ENCODE measurements at places on chromosomes 1 and 21. TPM values are rescaled to one million over a fixed set of nuclear protein-coding genes. Genes with fewer than 3 reads are reported as not detected.

DNA sequence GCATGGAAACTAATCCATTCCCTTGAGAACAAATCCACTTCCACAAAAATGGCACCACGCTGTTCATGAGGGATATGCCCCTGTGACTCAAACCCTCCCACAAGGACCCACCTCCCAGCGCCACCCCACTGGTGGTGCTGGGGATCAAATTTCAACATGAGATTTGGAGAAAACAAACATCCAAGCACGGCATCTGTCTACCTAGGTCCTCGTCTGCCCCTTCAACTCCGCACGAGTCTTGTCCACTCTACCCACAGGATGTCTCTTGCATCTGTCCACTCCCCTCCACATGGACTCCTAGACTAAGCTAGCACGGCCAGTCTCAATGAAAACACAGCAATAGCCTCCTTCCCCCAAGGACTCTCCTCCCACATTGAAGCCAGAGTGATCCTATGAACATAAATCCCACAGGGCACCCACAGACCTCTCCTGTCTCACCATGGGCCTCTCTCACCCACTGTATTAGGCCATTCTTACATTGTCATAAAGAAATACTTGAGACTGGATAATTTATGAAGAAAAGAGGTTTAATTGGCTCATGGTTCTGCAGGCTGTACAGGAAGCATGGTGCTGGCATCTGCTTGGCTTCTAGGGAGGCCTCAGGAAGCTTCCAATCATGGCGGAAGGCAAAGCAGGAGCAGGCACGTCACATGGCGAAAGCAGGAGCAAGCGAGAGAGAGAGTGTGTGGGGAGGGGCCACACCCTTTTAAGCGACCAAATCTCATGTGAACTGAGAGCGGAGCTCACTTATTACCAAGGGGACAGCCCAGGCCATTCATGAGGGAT lies 101.4 kb downstream of the TOMM20 start:
- H3K4me3 ChIP-seq = no peak overlapping the region
- no peaks in the 10 kb centered on the region for H3K36me3 ChIP-seq
- no peak for DNase-seq
- no peaks in the 10 kb centered on the region for H3K27me3 ChIP-seq
- H3K4me1 ChIP-seq = no peaks in the 10 kb centered on the region
- H3K27ac ChIP-seq = no peak overlapping the region

GRCh38 chr1:81605023-81605422 lies 195.7 kb upstream of the ADGRL2 start:
- DNase-seq = no peak
- H3K36me3 ChIP-seq = no peaks in the 10 kb centered on the region
- no peak overlapping the region for H3K4me3 ChIP-seq
- H3K27ac ChIP-seq = no peak overlapping the region
- H3K27me3 ChIP-seq = no peaks in the 10 kb centered on the region

GRCh38 chr1:92511541-92511940 lies 24.8 kb upstream of the GFI1 start:
- no peak overlapping the region for H3K4me3 ChIP-seq
- no peak overlapping the region for H3K27ac ChIP-seq
- H3K36me3 ChIP-seq = no peaks in the 10 kb centered on the region
- H3K27me3 ChIP-seq = no peaks in the 10 kb centered on the region

DNA sequence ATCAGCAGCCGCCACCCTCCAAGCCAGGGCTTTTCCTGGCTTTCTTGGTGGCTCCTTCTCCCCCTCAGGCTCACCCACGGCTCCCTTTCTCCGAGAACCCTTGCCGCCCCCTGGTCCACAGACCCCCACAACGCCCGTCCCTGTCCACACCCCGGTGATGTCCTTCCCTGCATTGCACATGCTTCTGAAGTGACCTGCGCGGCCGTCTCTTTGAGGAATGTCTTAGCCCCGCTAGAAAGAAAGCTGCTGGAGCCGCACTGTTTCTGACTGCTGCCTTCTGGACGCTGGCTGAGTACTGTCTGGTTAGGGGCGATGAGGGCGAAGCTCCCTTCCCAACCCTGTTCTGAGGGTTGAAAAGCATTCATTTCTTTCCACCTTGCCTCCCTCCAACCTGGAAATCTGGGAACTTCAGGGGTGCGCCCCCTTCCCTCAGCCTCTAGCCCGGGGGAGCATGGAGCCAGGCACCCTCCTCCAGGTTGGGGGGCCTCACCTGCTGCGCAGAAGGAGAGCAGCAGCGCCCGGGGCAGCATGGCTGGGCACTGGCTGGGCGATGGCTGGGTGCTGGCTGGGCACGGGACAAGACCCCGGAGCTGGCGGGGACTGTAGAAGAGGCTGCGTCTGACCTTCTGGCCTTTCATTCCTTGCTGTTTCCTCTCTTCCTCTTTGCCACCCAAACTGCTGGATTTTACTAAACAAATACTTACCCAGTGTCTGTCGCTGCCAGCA lies at the start of gene CLEC20A:
Gene CLEC20A, minus strand, starts transcription at position 555 of the 726 bp plus-strand sequence. Its CDS starts 25 bp downstream, at position 530.
- no peak within 1 kb of the TSS for H3K27ac ChIP-seq
- no peak within 1 kb of the TSS for H3K4me3 ChIP-seq
- H3K36me3 ChIP-seq = no peaks in the 10 kb centered on the region
- DNase-seq = no peak
- no peaks in the 10 kb centered on the region for H3K27me3 ChIP-seq

- H3K4me1 ChIP-seq = peaks cover 19% of the 10 kb centered on the region
- H3K4me3 ChIP-seq = no peak overlapping the region
- no peaks in the 10 kb centered on the region for H3K27me3 ChIP-seq
- no peak overlapping the region for H3K27ac ChIP-seq
These were observed 117.5 kb upstream of the GALNT2 start for GRCh38 chr1:229949500-229949899.

- H3K36me3 ChIP-seq = peaks cover 10% of the 10 kb centered on the region
- H3K4me1 ChIP-seq = peaks cover 32% of the 10 kb centered on the region
These were observed 5.6 kb upstream of the ZNF496 start for GRCh38 chr1:247337250-247337746.

- H3K27ac ChIP-seq = no peak overlapping the region
- no peaks in the 10 kb centered on the region for H3K36me3 ChIP-seq
- no peaks in the 10 kb centered on the region for H3K27me3 ChIP-seq
- H3K4me1 ChIP-seq = no peaks in the 10 kb centered on the region
These were observed 312.5 kb upstream of the DUSP10 start for GRCh38 chr1:222054416-222054815.

DNA sequence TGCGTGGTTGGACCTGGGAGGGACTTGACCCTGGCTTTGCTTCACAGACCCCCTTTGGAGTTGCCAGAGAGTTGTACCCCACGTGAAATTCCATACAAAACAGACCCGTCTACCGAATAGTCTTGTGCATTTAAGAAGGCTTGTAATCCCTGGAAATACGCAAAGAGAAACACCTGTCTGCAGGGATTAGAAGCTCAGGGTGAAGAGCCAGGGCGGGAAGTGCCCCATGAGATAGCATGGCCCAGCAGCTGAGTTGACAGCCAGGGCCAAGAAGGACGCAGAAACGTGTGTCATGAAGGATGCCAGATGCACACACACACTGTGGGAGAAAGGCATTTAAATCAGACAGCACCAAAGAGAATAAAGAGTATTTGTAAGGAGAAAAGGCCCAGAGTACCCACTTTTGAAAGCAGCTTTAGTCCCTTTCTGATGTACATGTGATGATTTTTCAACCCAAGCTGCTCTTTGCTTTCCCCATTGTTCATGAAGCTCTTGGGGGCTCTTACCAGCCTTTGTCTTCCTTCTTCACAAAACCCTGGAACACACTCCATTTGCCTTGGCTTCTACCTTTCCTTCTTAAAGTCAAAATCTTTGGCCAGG lies 46.6 kb downstream of the PCP4 start:
- DNase-seq = no peak
- no peaks in the 10 kb centered on the region for H3K4me1 ChIP-seq
- no peak overlapping the region for H3K27ac ChIP-seq
- H3K36me3 ChIP-seq = no peaks in the 10 kb centered on the region
- H3K4me3 ChIP-seq = no peak overlapping the region

- no peak for DNase-seq
- no peaks in the 10 kb centered on the region for H3K36me3 ChIP-seq
- no peaks in the 10 kb centered on the region for H3K27me3 ChIP-seq
- H3K27ac ChIP-seq = no peak overlapping the region
- no peaks in the 10 kb centered on the region for H3K4me1 ChIP-seq
- H3K4me3 ChIP-seq = no peak overlapping the region
These were observed 61.2 kb upstream of the DPH5 start for GRCh38 chr1:101086783-101087182.

DNA sequence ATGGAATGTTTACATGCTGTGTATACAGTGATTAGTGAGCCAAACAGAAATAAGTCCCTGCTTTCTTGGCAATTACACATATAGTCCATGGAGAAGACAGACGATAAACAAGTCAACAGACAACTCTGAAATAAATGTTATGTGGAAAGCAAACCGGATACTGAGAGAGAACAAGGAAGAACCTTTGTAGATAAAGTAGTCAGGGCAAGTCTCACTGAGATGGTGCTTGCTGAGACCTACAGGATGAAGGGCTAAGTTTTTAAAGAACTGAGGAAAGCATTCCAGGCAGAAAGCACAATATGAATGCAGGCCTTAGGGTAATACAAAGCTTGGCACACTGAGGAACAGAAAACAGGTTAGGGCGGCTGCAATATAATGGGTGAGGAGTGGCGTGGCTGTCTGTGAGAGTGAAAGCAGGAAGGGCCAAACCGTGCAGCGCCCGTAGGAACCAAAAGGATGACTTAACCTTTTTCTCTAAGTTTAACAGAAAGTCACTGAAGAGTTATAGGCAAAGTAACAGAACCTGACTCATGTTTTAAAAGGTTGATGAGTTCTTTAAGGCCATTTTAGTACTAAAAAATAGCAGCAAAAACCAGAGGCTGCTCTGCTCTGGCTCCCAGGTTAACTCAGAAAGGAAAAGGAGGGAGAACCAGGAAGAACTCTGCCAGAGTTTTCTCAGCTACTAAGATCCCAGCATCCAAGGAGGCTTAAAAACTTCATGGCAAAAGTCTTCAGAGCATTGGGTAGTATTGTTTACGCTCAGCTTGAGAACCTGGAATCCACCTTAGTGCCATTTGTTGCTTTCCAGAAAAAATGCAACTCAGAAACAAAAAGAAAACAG lies 8.7 kb upstream of the TTF2 start:
- no peaks in the 10 kb centered on the region for H3K36me3 ChIP-seq
- no peak for DNase-seq
- H3K4me1 ChIP-seq = peaks cover 3% of the 10 kb centered on the region
- H3K27ac ChIP-seq = no peak overlapping the region
- H3K4me3 ChIP-seq = no peak overlapping the region

DNA sequence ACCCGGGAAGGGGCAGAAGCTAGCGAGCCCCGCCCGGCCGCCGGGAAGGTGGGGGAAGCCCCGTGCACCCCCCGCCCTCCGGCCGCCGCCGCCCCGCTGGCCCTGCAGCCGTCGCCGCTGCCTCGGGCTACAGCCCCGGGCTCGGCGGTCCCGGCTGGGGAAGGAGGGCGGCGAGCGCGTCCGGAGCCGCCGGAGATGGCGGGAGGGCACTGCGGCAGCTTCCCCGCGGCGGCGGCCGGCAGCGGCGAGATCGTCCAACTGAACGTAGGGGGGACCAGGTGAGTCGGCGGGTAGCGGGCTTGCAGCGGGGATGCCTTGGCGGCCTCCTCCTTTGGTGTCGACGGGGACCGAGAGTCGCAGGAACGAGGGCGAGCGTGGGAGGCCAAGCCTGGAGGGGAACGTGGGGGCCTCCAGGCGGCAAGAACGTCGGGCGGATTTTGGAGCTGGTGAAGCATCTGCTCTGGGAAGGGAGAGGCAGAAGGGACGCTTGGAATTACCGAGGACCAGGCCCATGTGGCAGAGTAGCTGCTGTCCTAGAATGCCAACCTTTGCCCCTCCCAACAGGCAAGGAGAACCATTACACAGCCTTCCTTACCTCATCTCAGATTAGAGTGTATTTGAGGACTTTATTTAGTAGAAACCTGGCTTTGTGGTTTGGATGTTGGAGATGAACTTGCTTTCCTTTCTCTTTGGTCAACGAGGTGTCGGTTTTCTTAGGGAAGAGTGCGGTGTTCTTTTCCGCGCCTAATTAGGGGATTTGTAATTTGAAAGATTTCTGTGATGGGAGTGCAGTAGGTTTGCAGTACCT lies 591 bp downstream of the KCTD3 start:
- no peaks in the 10 kb centered on the region for H3K36me3 ChIP-seq
- H3K4me1 ChIP-seq = no peaks in the 10 kb centered on the region
- peak overlapping the region; percentile 85 for H3K4me3 ChIP-seq
- peaks cover 13% of the 10 kb centered on the region for H3K27me3 ChIP-seq
- peak overlapping the region; percentile 60 for H3K27ac ChIP-seq

Gene SLC30A10
- total RNA-seq = not detected

Gene LRRC8B
- 18.9 TPM for total RNA-seq

Gene PPM1J
- 0.52 TPM for total RNA-seq

Gene OR2G6
- total RNA-seq = not detected

Gene SPATC1L
- total RNA-seq = 40.6 TPM

Gene ST6GALNAC5
- not detected for total RNA-seq
